ENCODE measurements at places on chromosomes 7 and 10.
A peak's percentile ranks its signal among the peaks of the same experiment; 100 is the strongest.

DNA sequence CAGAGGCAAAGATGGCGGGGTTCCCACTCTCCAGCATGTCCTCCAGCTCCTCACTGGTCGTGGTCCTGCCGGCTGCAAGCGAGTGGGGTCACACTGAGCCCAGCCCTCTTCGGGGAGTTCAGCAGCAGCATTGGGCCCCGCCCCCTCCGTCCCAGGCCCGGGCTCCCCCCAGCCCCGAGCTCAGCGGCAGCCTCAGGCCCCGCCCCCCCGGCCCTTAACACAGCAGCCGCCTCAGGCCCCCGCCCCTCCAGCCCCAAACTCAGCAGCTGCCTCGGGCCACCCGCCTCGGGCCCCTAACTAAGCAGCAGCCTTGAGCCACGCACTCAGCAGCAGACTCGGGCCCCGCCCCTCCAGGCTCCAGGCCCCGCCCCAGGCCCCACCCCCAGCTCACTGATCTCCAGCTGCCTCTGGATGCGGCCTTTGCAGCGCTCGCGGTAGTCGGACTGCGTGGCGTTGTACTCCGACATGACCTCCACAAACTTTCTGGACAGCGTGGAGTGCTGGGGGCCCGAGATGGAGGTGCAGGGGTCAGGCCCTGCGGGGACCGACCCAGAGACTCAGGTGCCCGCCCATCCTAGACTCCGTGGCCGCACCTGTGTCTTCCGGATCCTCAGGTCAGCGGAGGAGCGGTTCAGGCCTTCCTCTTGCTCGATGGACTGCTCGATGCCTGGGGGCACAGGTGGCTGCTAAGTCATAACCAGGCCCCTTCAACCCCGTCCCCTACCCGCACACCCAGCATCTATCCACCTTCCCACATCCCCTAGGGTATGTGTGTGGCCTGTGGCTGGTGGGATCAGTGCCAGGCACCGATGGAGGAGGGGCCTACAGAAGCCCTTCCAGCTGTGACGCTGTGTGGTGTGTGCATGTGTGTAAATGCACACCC, 15.5 kb downstream of the STX1A start:
- DNase-seq, result peak; percentile 58

DNA sequence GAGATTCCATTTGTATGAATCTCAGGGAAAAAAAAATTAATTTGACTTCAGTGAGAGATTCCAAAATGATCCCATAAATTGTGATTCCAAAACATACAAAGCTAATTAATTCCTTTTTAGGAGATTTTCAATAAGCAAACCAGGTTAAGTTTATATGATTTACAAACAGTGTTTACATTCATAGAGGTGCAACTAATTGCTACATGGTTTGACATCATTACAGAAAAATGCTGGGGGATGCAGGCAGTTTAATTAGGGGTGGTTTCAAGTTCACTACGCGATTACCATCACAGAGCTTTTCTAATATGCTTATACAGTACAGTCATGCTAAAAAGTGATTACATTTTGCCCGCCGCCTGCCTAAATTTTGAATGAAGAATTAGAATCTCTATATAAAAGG, 143.2 kb upstream of the MGMT start:
- DNase-seq, result no peak

GRCh38 chr7:26334166-26334859, 42.7 kb downstream of the SNX10 start:
- DNase-seq, result no peak

DNA sequence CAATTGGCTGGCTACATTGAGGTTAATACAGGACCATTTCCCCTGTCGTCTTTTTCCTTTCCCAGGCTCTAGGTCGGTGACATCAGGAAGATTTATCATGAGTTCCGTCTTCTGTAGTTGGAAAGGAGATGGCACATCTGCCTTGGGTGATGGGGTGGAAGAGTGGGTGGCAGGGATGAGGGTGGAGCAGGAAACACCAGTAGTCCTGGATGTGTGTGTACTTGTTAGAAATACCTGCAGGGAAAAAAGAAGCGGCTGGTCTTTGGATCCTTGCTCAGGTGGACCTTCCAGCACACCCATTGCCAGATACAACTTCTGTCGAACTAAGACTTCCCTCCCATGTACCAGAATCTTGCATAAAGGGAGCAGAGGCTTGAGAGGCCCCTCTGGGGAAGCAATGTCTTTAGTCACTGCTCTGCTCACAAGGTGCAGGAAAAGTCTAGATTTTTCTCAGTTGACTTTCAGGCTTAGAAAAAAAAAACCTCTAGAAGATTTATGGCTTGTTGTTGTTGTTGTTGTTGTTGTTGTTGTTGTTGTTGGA, 516.8 kb upstream of the GALNT17 start:
- no peak for DNase-seq

DNA sequence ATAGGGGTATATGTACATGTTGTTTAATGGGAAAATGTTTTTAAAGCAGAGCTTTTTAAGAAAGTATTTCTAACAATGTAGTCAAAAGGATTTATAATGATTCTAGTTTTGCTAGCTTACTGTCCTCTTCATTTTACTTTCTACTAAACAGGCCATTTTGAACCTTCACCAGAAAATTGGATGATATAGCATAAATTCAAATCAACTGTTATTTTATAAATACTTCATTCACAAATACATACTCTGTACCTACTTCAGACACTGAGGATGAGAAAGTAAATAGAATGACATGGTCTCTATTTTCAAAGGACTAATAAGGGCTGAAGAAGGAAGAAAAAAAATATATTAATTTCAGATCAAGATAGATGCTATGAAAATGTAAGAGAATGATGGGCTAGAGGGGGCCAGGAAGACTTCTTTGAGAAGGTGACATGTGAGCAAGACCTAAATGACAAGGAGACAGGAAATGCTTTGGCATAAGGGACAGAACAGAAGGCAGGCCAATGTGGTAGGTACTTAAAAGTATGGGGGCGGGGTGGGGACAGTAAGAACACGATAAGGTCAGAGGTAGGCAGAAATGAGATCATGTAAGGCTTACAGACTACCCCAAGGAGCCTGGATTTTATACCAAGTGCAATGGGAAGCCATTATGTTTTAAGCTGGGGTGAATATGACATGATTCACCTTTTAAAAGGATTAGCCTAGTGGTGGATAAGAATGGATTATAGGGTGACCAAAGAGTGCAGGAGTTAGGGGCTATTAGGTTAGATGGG, 5.2 kb downstream of the NAMPT start:
- DNase-seq, result peak; percentile 9

DNA sequence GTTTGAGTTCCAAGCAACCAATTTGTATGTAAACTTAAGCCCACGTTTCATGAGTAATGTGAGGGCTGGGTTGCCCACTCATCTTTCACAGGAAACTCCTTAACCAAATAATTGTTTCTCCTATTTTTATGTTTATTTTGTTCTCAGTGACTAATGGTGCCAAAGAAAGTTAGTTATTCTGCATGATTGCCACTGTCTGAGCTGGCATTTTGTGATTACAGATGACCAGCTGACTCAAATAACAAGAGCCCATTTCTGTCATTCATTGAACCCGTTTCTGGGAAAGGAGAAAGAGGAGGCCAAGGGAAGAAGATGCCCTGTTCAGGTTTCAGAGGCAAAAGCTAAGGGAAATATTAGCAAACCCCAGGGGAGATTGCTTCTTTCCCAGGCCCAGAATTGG, 186.9 kb upstream of the MYO3A start:
- no peak for DNase-seq

DNA sequence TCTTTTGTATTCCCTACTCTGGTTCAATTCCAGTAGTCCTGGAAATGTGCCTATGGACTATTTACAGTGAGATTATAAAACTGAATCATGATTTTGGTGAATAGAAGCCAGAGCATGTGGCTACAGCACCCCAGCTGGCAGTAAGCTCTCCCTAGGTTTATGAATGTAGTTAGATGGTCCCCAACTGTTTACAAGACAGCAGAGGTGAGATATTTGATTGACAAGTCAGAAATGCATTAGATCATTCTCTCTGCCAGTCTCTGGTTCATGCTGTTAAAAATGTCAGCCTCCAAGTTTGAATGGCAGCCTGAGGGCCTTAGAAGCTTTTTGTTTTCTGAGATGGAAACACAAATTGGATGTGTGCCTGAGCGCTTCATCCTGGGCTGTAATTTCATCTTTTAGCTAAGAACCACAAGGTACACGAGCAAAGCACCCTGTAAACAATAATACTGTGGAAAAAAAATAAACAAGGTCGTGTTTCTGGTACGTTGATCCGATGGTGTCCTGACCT, 85.0 kb downstream of the BTRC start:
- no peak for DNase-seq

All from hematopoietic multipotent progenitor cell treated with erythropoietin and hydrocortisone succinate and interleukin-3 and kit ligand, for 8 days (in vitro differentiated cells).